Activated T-helper 1 cell treated with anti-CD3 and anti-CD28 coated beads, Interleukin-2, amount 50 U/mL, for 16 hours (primary cell): ENCODE measurements at places on chromosomes 1 and 21.

DNA sequence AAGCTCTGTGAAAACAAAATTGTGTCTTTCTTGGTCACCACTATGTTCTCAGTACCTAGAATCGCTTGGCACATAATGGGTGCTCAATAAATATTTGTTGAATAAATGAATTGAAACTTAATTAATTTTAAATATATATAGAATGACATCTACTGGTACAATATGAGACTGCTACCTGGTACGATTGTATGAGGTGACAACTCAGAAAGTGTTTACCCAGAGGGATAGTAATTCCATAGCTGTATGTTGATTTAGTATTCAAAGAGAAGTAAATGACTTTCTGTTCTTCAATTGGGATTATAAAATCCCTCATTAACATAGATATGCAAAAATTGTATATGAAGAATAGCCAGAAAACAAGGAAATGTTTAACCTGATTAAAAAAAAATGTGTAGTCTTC lies 128.7 kb downstream of the RPS6KC1 start:
- no peak for DNase-seq

- DNase-seq: no peak
These were observed 200.3 kb upstream of the FOXD3 start for GRCh38 chr1:63122079-63122478.

GRCh38 chr1:198143797-198144196 lies 13.0 kb upstream of the NEK7 start:
- no peak for DNase-seq

DNA sequence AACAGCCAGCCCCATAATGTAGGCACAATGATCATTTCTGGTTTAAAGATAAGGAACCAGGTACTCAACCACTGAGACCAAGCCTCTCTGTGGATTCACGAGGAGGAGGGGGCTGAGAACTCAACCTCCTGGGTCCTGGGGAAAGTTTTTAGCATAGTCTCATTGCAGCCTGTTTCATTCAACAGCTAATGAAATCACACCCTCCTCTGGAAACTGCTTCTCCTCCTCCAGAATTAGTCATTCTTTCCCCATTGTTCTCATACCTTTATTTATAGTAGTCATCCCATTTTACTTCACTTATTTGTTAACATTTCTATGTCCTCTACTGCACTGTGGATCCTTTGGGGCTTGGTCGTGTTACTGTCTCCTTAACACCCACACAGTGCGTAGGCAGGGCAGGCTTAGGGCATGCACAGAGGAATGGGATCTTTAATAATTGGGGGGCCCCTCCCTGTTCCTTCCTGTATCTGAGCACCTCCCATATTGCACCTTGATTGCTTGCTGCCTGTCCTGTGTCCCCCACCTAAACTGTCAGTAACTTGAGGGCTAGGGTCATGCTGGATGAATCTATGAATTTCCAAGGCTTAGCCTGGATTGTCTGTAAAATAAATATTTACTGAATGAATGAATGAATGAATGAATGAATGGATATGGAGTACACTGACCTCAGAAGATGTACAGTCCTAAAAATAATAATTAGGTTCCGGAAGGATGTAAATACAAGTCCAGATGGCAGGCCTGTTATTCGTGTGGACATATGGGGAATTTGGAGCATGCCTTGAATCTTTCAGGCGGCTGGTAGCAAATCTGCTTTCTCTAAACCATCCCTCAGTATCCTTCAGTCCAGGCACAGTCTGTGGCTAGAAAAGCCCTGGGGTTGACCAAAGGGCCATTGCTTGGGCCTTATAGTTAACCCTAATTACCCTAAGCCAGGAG lies 153.8 kb upstream of the HMGB4 start:
- DNase-seq: no peak

GRCh38 chr1:8684590-8684989 lies 132.8 kb downstream of the RERE start:
- DNase-seq: no peak

GRCh38 chr1:109985247-109986053 lies 885 bp downstream of the AHCYL1 start:
- DNase-seq: no peak

GRCh38 chr1:168291222-168291837 lies 10.7 kb downstream of the TBX19 start:
- no peak for DNase-seq

DNA sequence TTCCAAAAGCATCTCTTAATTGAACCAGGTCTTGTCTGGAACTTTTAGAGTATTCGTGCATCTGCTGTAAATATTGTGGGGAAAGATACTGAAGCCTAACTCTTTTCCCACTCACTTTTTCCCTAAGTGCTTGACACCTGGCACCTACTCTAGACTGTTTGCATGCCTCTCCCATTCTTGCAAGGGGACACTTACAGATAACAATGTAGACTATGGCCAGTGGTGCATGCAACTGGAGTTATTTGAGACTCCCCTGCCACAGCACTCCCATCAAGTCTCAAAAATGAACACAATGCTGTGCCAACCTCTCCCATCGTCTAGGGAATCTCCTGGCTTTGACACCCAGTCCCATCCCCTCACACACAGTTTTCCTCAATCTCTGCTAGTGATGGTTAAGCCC lies 118.6 kb upstream of the ATP1B1 start:
- DNase-seq: no peak
